CD4-positive, alpha-beta T cell treated with Interleukin-12 subunit alpha and Interleukin-12 subunit beta, for 1 hour (primary cell): ENCODE measurements at places on chromosomes 6 and 20.

DNA sequence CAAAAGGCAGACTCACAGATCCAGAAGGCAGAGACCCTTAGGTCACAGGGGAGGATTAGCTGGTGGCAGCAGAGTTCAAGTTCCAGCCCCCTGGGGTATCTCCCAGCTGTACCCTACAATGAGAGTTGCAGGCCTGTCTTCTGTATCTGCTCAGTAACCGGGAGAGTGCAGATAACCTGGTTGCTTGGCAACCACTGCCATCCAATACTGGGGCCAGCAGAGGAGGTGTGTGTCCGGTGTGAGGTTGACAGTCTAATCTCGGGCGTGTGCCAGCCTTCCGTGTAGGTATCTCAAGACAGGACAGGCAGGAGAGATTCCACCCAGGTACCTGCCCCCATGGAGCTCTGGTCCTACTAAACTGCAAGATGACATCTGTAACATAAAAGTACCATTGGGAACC lies 56.6 kb upstream of the TBC1D7 start:
- no peak for DNase-seq

DNA sequence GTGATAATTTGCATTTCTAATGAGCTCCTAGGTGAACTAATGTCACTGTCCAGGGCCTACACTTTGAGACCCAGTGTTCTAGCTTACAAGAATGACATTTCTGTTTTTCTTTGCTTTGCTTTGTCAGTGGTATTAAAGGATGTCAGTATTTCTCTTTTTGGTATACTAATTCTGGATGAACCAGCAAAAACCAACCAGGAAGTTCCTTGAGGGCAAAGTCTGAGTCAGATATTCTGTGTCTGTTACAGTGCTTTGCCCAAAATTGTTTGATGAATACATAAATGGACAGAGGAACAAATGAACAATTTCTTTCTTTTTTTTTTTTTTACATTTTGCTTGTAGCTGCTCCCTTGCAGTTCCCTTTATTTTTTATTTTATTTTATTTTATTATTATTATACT lies 15.4 kb downstream of the COQ3 start:
- DNase-seq = no peak

DNA sequence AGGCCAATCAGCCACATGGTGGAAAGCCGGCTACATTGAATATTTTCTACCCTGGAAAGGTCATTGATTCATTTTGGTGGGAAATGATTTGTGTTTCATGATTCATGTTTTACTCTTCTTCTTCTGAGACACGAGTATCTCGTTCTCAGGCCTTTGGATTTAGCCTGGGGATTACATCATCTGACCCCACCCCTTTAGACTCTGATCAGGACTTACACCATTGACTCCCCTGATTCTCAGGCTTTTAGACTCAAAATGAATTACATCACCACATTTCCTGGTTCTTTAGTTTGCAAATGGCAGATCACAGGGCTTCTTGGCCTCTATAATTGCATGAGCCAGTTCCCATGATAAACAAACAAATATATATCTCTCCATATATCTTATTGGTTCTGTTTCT lies 228.8 kb downstream of the ADGRG6 start:
- DNase-seq = no peak

GRCh38 chr6:158072083-158072721 lies 90.5 kb downstream of the SYNJ2 start:
- DNase-seq = peak; percentile 65

- no peak for DNase-seq
Observed at GRCh38 chr6:118168421-118168820, 261.4 kb downstream of the SLC35F1 start.

DNA sequence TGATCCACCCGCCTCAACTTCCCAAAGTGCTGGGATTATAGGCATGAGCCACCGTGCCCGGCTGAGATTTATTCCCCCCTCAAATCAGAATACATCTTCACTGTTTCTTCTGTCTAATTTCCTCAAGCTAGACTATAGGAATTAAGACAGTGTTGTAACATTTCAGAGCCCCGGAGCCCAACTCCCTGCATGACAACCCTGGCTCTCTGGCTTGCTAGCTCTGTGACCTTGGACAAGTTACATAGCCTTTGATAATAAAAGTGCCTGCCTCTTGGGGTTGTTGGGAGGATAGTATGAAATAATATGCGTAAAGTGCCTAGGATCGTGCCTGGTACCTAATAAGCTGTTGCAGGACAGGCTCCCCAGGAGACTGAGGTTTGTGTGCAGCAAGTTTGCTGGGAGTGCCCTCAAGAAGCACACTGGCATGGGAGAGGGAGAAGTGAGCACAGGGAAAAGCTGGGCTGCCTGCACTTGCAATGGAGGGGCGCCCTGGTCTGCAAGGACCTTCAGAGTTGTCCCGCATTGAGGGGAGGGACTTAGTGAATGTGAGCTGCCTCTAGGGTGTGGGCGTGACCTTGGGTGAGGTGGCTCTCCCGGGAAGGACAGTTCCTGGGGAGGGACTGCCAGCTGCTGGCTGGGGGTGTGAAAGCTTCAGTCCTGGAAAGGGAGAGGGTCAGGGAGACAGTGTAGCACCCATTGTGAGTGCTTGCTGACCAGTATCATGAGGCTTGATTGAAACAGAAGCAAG lies 43.4 kb downstream of the TAF8 start:
- no peak for DNase-seq

DNA sequence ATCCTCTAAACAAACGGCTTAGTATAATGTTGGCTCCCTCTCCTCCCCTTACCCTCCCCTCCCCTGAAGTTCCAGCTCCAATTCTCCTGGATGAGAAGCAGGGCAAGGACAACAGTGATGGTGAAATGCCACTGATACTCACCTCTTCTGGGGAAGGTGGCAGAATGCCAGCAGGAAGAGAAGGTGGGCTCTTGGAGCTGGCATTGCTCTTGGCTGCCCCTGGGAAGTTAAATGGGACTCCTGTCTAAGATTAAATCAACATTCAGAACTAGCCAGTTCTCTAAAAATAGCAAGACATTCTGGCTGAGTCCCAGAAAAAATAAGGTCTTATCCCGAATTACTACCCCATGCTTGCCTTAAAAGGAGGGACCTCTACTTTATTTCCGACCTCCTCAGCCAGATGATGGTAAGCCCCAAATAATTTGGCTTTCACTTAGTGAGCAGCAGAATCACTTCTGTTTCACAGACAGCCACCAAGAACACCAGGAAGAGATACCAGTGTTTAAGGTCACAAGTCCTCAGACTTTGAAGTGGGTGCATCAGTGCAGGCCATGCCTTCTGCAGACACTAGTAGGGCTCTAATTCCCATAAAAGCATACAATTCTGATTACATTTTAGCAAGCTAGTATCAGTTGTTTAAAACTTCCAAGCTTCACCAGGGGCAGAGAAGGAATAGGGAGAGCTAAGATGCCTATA lies 46.0 kb upstream of the IL17A start:
- no peak for DNase-seq

DNA sequence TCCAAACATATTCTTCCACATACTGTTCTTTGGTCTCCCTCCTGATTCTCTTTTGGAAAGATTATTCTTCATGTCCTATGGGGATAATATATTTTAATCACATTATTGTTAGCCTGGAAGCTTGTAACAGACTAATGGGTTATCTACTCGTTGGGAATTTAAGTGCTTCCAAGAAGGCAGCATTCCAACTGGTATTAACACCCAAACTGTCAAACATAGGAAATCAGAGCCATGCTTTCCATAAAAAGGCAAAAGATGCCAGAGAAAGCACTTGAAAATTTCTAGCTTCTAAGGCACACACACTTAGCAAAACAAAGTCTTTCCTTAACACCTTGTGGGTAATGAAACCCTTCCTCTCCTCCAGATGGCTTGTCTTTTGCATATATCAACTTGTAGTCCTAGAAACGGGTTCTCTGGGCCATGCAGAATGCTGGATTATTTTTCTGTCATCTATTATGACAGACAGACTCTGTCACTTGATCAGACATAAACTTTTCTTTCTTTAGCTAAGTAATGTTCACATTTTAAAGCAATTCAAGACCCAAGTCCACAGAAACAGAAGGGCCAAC lies 41.5 kb downstream of the B4GALT5 start:
- DNase-seq = no peak

DNA sequence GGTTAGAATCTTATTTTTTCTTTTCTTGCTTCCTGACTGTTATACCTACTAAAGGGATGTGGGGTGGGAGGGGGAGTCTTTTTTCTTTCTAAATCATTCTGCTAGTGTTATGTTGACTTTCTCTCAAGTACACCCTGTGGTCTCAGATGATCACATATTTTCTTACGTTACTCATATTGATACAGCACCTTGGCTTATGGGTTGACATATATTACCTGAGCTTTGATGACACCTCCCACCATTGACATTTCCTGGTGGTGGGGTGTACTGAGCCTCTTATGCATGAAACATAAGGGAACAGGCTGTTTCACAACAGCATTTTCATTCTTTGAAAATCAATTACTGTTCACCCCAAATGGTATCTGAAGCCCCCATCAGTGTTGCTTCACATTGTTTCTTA lies 169.8 kb downstream of the MMS22L start:
- DNase-seq = no peak

DNA sequence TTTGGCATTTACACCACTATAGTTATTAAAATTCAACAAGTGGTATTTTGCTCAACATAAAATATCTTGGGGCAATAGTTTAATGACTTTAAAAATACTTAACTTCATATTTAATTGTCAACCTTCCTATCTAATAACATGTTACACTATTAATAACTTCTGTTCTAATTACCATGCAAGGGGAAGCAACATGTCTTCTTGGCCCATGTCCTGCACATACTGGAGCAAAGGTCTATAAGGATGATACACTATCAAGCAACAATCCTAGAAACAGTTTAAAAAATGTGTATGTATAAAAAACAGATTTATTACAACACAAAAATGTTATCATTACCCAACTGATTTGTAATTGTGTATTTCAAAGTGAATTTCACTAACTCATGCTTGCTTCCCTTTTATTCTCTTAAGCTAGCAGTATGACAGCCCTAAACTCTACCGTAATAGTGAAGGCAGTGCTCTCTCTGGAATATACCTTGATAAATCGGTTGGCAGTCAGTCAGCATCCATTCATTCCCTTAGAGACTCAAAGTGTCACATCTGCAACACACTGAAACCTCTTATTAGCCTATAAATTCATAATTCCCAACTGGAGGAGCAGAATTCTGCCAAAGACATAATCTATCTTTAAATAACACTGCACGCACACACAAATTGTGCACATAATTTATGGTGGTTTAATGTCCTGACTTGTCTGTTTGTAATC lies 18.3 kb downstream of the CCNC start:
- no peak for DNase-seq

- no peak for DNase-seq
Observed at GRCh38 chr6:22437665-22438064, 131.7 kb upstream of the HDGFL1 start.

GRCh38 chr6:33813990-33814985 lies 10.5 kb upstream of the MLN start:
- no peak for DNase-seq

- DNase-seq = peak; percentile 69
Observed at GRCh38 chr6:25138233-25138933, 140.8 kb upstream of the CARMIL1 start.

DNA sequence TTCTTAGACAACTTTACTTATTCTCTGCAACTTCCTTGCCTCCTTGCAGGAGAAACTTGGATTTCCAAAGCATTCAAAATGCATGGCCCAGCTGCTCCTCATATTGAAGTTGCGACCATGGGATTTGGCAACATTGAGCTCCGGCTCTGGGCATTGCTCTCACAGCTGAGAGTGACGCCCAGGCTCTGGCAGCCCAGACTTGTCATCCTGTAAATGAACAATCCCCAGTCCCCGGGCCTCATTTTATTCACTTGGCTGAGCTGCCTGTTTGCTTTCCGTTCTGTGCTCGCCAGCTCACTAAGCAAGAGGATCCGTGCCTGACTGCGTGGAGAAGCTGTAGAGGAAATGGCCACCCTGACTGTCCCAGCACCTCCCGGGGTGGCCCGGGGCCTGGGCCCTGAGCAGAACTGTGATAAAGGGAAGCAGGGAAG lies 119.5 kb upstream of the CD93 start:
- no peak for DNase-seq

DNA sequence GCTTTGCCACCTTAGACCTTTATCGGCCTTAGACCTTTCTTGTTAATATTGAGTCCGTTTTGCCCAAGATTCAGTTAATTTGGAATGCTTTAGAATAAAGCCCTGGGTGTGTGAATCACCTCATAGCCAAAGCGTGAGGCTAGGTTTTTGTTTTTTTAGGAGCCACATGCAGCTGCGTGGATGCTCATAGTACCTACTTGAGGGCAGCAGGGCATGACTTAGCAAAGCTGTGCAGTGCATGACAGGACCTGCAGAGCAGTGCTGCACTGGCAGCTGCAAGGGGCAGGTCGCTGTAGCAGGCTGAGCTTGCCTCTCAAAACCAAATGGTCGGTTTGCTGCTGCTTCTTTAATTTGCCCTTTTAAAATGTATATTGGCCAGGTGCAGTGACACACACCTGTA lies 116.1 kb downstream of the JAG1 start:
- no peak for DNase-seq

- no peak for DNase-seq
Observed at GRCh38 chr6:35190306-35190705, 23.4 kb upstream of the SCUBE3 start.

GRCh38 chr20:33553516-33553915 lies 63.6 kb downstream of the CBFA2T2 start:
- no peak for DNase-seq

DNA sequence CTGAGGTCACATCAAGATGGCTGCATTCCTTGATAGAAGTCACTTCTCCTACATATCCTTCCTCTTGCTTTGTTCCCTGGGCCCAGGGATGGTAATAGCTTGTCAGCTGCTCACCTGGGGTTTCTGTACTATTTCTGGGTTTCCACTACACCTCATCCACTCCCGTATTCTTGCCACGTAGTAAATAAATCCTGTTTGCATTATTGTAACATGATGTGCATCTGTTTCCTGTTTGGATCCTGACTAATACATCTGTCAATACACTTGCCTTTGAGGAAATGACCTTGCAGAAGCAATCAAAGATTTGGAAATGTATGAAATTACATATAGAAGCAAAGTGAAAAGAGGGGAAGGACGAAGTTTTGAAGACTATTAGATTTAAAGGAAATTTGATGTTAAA lies 619.0 kb downstream of the PHF3 start:
- DNase-seq = no peak

DNA sequence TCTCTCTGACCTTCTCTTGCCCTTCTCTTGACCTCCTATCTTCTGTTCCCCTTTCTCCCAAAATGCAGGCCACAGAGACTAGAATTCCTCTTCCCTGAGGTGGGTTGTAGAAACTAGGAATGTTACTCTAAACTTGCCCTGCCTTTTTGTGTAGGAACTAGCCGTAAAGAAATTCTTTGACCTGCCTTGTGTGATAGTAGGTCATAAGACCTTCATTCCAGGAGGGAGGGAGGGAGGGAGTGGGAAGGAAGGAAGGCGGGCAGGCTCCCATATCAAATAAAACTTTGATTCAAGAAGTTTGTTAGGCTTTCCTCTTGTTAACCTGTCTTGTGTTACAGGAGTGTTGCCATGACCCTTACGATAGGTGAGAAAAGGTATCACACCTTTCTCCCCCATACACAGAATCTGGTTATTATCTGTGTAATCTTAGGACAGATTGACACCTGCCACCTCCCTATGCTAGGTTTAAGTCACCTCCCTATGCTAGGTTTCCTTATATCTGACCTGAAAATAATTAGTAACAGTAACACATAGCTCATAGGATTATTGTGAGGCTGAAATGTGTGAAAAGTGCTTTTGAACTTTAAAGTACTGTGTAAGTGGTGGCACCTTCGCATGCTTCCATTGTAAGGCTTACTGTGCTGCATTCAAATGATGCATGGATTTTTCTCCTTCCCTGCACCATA lies 32.6 kb upstream of the FUCA2 start:
- DNase-seq = no peak

GRCh38 chr6:83436674-83437073 lies 5.8 kb upstream of the ME1 start:
- DNase-seq = no peak
